ENCODE measurements at places on chromosomes 4 and X.

DNA sequence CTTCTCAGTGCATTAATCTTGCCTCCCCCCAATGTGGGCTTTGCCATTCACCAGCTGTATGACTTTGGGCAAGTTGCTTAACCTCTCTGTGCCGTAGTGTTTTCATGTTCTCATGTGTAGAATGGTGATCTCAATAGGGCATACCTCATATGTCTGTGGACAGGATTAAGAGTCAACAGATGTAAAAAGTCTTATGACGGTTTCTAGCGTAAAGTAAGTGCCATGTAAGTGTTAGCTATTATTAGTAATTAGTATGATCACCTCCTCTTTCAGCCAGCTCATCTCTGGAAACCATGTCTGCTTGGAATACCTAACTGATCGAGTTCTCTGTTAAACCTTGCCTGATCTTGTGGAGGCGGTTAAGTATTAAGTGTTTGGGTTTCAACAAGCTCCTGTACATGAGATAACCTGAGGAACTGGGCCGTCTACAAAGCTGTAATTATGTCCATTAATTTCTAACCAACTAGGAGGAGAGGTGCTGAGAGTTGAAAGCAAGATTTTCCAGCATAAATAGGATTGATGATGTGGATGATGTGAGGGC is 66.3 kb downstream of the TSC22D3 start:
- DNase-seq: no peak

- DNase-seq: no peak
These were observed 193.6 kb downstream of the SOWAHB start for GRCh38 chr4:76704133-76704881.

GRCh38 chr4:52711834-52712250 is 39.4 kb downstream of the ERVMER34-1 start:
- DNase-seq: no peak

- no peak for DNase-seq
These were observed 1001.6 kb upstream of the IGFBP7 start for GRCh38 chr4:58111818-58112217.

DNA sequence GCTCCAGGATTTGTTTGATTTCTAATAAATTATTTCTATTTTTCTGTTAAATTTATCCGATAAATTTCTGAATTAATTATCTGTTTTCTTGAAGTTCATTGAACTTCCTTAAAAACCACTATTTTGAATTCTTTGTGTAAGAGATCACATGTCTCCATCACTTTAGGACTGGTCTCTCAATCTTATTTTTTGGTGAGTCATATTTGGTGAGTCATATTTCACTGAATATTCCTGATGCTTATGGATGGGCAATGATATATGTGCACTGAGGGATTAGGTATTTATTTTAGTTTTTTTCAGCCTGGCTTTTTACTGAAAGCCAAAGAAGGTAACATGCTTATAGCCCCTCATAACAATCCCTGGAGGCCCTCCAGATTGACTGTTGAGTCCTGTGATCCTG is 48.5 kb upstream of the IL15 start:
- DNase-seq: no peak

- no peak for DNase-seq
These were observed 114.5 kb downstream of the DDX53 start for GRCh38 chrX:23114241-23114640.

DNA sequence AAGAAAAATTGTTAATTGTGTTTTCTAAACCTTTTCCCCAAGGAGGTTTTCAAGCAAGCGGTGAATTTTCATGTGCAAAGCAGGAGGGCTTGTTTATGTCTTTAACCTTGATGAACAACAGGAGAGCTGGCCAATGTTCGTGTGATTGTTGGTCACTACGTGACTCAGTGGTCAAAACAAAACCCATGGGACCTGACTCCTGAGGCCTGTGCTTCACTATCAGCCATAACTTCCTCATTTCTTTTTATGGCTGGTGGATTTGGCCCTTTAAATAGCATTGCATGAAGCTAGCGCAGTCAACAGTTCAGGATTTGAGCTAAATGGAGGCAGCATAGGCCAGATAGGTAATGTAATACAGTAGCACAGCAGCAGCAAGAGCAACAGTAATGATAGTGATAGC is 80.5 kb downstream of the MID1IP1 start:
- no peak for DNase-seq

- no peak for DNase-seq
These were observed 33.2 kb downstream of the COQ2 start for GRCh38 chr4:83251447-83251830.

DNA sequence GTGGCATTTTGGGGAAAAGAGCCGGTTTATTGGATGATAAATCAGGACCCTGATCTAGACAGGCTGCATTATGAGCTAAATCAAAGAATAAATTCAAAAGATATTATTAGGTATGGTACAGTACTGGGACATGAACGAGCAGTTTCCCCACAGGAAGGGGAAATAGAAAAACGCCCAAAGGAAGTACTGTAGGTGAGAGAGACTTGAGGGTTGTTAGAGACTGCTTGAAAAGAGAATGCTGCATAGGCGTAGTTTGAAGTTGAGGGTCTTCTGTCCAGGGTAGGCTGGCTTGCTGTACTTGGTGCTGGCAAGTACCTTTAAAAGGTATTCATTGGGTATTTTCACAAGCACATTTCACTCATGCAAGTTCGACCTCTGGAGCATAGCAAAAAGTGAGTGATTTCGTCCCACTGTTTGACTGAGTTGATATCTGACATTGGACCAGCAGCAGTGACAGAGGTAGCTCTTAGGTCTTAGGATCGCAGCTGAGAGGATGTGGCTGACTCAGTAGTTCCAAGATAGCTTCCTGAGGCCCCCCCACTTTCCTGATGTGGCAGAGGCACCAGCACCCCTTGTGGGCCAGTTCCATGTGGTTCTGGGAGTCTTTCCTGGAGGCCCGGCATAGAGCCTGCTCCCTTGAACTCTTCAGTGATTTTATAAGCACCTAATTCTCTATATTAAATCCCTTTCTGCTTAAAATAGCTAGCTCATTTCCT is 64.3 kb downstream of the TMEM131L start:
- DNase-seq: no peak

DNA sequence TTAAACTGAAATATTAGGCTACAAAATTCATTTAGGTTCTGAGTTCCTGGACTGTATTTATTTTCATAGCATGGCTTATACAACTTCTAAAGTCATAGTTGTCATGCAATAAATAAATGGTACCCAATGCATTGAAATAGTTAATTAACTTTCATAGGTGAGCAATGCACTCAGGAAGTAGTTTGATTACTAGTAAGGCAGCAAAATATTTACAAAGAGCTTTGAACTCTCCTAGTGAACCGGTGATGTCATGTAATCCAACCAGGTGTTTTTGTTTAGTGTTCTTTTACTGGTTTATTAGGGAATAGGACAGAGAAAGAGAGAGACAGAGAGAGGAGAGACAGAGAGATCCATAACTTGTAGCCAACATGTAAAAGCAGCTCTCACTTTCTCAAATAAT is 228.6 kb upstream of the CTSO start:
- no peak for DNase-seq

- no peak for DNase-seq
These were observed 516.6 kb downstream of the PPARGC1A start for GRCh38 chr4:23373261-23373660.

- DNase-seq: no peak
These were observed 138.6 kb upstream of the GPR101 start for GRCh38 chrX:137172317-137172948.

DNA sequence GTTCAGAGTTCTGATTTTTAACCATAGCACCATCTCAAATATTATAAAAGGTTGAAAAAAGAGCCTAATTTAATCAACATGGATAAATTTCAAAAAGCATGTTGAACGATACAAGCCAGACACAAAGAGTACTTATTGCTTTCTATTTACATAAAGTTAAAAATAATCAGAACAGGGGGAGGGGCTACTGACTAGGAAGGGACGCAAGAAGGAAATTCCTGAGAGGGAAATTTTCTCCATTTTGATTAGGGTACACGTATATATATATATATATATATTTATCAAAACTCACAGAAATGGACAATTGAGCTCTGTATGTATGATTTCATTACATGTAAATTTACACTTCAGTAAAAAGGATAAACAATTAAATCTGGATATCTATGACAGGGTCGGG is 482 bp upstream of the MBTPS2 start:
- DNase-seq: no peak

GRCh38 chr4:73166212-73166611 is 92.4 kb downstream of the ANKRD17 start:
- no peak for DNase-seq

DNA sequence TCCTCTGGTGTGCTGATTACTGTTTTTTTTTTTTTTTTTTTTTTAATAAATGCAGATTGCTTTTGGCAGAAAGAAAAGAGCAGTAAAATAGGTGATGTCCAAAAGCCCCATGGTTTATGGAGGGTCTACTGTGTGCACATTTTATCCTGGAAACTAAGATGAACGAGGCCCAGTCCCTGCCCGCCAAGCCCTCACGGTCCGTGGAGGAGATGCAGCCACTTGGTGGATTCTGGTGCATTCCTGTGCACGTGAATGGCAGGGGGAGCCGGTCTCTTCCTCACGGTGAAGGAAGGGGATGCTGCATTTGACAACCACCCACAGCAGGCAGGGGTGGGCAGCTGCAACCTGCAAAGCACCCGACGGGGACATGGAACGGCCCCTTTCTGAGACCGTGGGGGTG is 100.2 kb upstream of the AFAP1 start:
- no peak for DNase-seq

GRCh38 chr4:20904966-20905365 is 204.7 kb downstream of the PACRGL start:
- DNase-seq: no peak

DNA sequence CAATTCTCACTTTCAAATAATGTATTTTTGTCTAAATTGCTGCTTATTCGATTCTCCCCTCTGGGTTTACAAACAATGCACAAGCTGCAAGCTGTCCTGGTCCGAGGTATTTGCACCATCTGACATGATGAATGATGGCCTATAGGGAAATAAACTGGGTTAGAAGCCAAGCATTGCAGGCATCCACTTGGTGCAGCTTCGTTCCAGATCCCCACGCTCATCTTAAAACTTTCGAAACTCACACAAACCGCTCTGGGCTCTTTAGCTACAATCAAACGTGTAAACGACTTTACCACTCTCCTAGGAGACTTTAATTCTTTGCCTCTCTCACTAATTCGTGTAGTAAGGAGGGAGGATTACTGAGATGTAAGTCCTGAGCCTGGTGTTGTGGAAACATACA is 19.0 kb downstream of the PHKA2 start:
- DNase-seq: no peak

- no peak for DNase-seq
These were observed 74.2 kb upstream of the EGFL6 start for GRCh38 chrX:13495232-13495631.

DNA sequence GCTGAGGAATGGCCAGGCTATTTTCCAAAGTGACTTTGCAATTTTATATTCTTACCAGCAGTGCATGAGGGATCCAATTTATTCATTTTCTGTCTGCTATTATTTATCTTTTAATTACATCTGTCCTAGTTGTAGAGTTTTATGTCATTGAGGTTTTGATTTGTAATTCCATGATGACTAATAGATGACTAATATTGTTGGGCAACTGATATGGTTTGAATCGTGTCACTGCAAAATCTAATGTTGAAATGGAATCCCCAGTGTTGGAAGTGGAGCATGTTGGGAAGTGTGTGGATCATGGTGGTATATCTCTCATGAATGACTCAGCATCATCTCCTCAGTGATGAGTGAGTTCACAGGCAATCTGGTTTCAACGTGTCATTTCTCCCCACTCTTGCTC is 201.5 kb downstream of the TBX22 start:
- no peak for DNase-seq

DNA sequence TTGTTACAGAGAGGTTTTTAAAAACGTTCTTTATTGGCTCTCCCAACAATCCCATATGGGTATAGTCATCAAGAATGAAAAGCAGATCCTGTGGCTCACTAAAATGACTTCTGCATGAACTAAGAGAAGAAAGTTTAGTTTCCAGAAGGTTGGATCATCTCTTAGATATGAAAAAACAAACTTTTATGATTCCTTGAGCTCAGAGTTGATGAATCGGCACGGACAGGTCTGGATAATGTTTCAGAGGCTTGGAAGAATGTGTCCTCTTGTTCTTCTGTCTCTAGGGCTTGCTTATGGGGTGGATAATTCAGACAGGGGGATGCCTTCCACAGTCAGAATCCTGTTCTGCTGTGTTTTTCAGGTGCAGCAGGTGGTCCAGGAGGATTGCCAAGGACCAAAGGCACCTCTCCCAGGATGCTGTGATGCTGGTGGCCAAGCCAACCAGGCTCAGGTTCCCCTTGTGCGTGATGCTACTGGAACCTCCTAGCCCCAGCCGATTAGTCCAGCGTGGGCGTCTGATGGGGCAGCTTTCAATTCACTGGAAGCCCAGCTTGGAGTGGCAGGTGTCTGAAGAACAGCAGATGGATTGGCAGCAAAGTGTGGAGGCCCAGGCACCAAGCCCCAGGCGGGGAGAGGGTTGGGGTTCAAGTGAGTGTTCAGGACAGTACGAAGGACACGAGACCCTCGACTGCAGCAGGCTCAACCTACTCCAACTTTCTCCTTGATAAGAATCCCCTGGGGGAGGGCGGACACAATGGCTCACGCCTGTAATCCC is 30.3 kb downstream of the CCKAR start:
- DNase-seq: no peak

DNA sequence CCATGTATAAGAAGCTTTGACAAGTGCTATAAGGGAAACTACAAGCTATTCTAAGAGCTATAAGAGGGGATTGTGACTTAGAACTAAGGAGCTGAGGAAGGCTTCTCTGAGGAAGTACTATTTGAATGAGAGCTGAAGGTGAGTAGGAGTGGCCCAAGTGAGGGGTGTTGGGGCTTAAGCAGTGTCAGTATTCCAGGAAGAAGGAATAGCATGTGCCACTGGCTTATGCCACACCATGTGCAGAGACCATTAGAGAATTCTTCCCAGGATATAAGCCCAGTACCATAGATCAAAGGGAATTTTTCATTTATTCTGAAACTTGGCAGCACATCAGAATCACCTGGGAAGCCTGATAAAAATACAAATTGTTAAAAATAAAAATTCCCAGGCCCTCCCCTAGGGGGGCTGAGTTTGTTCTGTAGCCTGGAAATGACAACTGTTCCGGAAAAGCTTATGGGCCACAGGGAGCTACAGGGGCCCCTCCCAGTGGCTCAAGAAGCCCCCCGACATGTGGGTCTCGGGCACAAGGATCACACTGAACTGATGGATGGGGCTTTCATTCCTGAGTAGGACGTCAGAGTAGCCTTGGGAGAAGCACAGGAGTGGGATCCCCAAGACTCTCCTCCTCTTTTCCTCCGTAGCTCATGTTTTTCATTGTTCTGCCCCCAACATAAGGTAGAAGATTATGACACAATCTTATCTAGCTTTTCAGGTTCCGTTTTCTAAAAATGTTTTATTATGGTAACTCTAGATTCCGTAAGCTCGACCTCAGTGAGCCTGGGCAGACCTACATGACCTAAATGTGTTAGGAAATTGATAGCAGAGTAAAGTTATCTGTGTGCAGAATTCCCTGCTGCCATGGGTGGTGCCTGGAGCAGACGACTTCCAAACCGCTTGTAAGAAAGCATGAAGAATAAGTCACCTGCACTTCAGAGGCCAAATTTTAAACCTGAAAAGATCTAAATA is 119.3 kb downstream of the AFF1 start:
- no peak for DNase-seq

GRCh38 chr4:7904952-7905915 is 34.4 kb downstream of the AFAP1 start:
- no peak for DNase-seq

GRCh38 chrX:109922190-109922589 is 80.7 kb upstream of the TMEM164 start:
- DNase-seq: no peak

- no peak for DNase-seq
These were observed 79.8 kb downstream of the CLCN5 start for GRCh38 chrX:50002067-50002714.

GRCh38 chr4:172232966-172233365 is 419.8 kb downstream of the GALNTL6 start:
- no peak for DNase-seq

GRCh38 chr4:153529646-153530045 is 63.5 kb downstream of the TMEM131L start:
- DNase-seq: no peak
